ENCODE measurements at places on chromosomes 1 and 21. TPM values are rescaled to one million over a fixed set of nuclear protein-coding genes. Genes with fewer than 3 reads are reported as not detected.

The CSF3R gene
- total RNA-seq: not detected

The LIPI gene
- not detected for total RNA-seq

The BTBD8 gene
- 3.2 TPM for total RNA-seq

The ARF1 gene
- 454 TPM for total RNA-seq

The FLG gene
- total RNA-seq: not detected

The PTGS2 gene
- total RNA-seq: 71.5 TPM
